ENCODE measurements at places on chromosomes 3 and 15. TPM values are rescaled to one million over a fixed set of nuclear protein-coding genes. Genes with fewer than 3 reads are reported as not detected.

Gene RASGRP1
- polyA plus RNA-seq: 0.54 TPM

Gene KNG1
- 0.06 TPM for polyA plus RNA-seq

Gene ATP13A3
- 24.4 TPM for polyA plus RNA-seq

Gene DCLK3
- 4.5 TPM for polyA plus RNA-seq

All from hindlimb muscle (tissue), 1 donor.